ENCODE measurements at places on chromosomes 4 and X.

DNA sequence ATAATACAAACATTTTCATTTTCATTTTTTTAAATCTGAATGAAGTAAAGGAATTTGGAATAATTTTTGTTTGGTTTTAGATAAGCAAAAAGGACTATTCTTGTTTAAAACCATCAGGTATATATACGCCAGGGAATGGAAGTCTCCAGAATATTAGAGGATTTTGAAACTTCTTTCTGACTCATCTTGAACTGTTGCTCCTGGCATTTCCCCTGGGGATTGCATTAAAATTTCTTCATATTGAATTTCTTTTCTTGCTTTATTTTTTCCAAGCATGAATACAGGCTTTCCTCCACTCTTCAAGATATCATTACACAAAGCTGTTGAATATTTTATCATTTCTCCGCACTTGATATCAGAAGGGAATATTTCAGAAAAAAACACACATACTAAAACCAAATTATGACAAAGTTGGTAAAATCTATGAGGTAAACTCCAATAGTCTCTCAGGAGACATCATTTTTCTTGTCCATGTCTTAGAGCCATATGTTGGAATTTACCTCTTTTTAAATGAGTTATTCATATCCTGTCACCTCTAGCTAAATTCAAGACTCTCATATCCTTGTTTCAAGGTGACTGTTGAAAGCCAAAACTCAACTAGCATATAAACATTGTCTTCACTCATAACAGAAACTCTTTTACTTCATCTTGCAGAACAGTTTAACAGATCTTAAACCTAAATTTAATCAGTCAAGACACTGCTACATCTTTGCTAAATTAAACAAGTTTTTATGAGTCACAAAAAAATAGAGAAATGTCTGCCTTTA lies 20.7 kb upstream of the CSN1S1 start:
- no peak for DNase-seq

- DNase-seq: no peak
Observed at GRCh38 chr4:83326546-83326945, 8.1 kb downstream of the HPSE start.

DNA sequence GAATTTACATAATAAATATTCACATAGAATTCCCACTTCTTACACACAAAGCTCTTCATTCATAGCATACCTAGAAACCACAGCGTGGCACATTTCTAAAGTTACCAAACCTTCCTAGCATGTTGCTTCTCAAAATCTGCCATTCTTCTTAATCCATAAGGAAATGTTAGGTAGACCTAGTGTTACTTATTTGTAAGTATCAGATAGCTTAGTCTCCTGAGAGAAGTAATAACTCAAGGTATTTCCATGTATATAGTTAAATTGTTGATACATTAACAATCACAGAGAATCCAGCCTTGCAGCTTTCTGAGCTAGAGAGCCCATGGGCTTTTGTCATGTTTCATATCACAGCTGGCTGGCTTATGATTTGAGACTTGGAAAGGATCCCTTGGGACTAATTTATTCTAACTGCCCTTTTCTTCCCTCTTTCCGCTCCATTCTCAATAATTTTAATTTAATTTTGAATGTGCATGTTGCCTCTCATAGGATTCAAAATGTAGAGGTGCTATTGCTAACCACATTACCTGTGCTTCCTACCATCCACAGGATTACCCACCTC lies 17.6 kb downstream of the SH3RF1 start:
- DNase-seq: no peak

- no peak for DNase-seq
Observed at GRCh38 chr4:121070274-121070673, 2.1 kb downstream of the NDNF start.

- DNase-seq: no peak
Observed at GRCh38 chrX:13473442-13474163, 95.8 kb upstream of the EGFL6 start.

- DNase-seq: no peak
Observed at GRCh38 chr4:6492861-6493657, 20.6 kb upstream of the PPP2R2C start.

DNA sequence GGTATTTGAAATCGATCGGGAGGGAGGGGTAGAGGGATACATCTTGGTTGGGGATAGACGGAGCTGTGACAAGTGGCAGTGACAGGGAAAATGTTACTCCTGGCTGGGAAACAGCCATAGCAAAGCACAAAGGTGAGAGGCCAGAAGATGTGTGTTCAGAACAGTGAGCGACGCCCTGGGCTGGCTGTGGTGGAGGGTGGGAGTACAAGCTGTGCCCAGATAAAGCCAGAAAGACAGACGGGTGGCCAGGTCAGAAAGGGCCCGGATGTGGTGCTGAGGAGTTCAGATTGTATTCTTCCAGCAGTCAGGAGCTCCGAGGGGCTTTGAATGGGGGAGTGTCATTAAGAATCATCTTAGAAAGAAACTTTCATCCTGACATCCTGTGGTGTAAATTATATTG lies 27.9 kb downstream of the CCDC149 start:
- no peak for DNase-seq
